RKO (cell line): ENCODE measurements at places on chromosomes 1 and 21.

GRCh38 chr1:24751833-24752232, 6.6 kb downstream of the CLIC4 start:
- no peak for DNase-seq

- DNase-seq = no peak
Measured at GRCh38 chr1:7284839-7285435, 486.2 kb upstream of the VAMP3 start.

DNA sequence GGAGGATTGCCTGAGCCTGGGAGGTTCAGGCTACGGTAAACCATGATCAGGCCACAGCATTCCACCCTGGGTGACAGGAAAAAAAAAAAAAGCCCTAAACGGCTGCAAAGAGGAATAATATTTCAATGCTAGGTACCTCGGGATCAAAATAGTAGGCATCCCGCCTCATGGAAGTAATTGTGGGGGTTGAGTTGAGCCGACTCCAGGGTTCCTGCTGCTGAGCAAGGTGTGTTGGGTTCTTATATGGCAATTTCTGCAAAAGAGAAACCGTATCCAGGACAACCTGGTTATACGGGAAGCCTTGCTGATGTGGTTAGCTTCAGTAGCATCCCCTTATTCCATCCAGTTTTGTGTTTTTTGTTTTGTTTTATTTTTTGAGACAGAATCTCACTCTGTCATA, 6.1 kb upstream of the ELAPOR1 start:
- DNase-seq = no peak

- DNase-seq = peak; percentile 30
Measured at GRCh38 chr1:52659356-52659755, 26.4 kb downstream of the SHISAL2A start.

DNA sequence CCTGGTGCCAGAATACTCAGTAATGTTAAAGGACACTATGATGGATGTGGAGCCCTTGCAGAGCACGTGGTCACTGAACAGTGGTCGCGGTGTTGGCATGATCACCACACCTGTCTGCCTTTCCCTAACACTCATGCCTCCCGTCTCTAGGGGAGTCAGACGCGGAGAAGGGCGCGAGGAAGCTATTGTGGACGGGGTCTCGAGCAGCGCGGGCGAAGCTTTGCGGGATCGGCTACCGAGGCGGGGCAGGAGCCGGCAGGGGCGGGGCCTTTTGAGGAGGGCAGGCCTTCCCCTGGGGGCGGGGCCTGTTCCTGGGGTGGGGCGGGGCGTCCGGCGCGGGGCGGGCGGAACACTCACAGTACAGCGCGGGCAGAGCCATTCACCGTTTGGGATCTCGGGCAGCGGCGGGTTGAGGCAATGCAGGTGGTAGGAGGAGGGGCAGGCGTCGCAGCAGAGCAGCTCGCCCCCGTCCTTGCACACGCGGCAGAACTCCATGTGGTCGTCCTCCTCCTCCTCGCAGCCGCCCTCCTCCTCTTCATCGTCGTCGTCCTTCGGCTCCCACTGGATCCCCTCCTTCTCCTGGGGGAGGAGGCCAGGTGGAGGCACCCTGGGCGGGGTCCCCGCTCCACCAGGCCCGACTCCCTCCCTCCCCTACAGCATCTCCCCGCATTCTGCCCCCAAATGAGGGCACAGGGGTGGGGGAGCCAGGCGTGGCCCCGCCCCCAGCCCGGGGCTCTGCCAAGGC, 31.5 kb downstream of the CHD5 start:
- no peak for DNase-seq

- no peak for DNase-seq
Measured at GRCh38 chr1:229273507-229274232, 2.8 kb downstream of the RAB4A start.

DNA sequence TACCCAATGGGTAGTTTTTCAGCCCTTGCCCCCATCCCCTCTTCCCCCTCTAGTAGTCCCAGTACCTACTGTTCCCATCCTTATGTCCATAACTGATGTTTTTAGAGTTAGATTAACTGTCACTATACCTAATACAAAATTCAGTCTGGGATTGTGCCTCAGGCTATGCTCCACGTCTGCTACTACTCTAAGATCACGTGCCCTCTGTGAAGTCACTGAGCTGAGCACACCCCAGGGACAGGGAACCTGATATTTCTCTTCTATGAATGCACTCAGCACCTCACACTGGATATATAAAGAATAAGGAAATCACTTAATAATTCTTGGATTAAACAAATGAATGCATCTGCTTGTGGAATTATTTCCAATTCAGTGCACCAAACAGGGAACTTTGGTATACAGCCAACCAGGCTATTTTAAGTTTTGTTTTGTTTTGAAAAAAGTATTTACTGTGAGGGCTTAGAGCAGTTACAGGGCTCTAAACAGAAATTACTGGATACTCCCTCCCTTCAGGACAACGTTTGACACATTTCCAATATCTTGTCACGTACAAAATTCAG, 307.9 kb downstream of the SMYD3 start:
- no peak for DNase-seq

- DNase-seq = no peak
Measured at GRCh38 chr1:84382127-84382526, 16.2 kb upstream of the DNASE2B start.

DNA sequence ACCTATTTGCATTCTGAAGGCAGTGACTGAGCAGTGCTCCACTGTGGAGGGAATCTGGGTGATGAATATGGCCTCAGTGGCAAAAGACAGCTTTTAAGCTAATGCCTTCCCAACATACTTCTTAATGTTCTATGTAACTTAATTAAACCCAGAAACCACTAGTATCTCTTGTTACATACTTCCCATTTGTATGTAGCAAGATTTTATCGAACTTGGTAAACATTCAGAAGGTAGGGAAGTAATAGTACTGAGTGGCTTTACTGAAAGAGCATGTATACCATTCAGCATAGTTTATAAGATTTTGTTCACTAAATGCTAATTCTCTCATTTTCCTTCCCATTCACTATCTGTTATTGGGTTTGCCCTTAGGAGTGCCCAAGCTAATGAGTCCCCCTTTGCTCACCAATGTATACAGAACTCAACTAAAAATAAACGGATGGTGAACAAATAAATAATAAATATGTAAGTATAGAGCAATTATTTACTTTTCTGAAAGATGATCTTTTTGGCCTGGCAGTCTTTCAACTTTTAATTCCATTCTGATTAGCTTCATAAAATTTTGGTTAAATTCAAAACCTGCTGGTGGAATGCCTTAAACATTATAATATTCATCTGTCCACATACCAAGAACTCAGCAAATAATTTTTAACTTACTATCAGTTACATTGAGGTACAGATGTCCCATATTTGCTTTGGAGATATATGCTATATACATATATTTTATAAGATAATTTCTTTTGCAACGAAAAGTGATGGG, 204.4 kb downstream of the APP start:
- no peak for DNase-seq
